Esophagus squamous epithelium (tissue), 5 donors: ENCODE measurements at places on chromosomes 6 and 20.

GRCh38 chr6:51640021-51640420 lies 447.4 kb downstream of the PKHD1 start:
- no peak for DNase-seq
- no peaks in the 10 kb centered on the region for H3K27me3 ChIP-seq
- no peaks in the 10 kb centered on the region for H3K36me3 ChIP-seq
- no peak overlapping the region for H3K27ac ChIP-seq

DNA sequence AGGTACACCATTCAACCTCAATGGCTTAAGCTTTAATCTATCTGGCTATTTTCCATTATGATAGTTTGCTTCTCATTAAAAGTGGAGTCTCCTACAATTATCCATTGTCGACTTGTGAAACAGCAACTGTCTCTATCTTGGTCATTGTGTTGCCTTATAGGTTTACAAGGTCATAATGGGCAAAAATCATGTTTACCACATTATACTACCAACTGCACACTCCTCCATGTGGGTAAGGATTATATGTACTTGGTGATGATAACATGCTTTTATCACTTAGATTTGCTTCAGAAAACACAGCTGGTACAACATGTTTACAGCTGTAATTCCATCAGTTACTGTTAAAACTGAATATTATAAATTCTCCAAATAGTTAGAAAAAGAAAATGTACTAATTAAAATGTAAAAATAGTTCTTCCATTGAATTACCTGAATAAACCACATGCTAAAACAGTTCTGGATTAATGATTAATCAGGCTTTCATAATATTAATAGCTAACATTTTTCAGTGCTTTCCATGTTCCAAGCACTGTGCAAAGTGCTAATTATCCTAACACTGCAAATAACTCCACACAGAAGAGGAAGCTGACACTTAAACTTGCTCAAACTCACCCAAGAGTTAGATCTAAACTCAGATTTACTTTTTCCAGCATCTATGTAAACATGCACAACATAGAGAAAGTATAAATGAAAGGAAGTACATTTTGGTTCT lies 96.7 kb downstream of the OGFRL1 start:
- no peaks in the 10 kb centered on the region for H3K36me3 ChIP-seq
- H3K27me3 ChIP-seq = no peaks in the 10 kb centered on the region
- H3K4me1 ChIP-seq = peaks cover 22% of the 10 kb centered on the region
- no peak for DNase-seq

- H3K4me3 ChIP-seq = no peak overlapping the region
- no peaks in the 10 kb centered on the region for H3K27me3 ChIP-seq
- no peak overlapping the region for H3K27ac ChIP-seq
- no peak for DNase-seq
Observed at GRCh38 chr20:19765913-19766312, 7.9 kb downstream of the RIN2 start.

DNA sequence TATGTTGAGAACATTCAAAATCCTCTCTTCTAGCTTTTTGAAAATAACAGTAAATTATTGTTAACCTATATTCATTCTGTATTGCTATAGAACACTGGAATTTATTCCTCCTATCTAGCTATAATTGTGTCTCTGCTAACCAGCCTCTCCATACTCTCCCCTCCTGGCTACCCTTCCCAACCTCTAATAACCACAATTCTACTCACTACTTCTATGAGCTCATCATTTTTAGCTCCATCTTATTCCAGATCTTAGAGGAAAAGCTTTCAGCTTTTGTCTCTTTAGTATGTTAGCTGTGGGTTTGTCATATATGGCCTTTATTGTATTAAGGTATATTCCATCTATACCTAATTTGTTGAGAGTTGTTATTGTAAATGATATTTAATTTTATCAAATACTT lies 108.8 kb downstream of the AIG1 start:
- no peaks in the 10 kb centered on the region for H3K4me1 ChIP-seq
- no peak overlapping the region for H3K27ac ChIP-seq
- no peaks in the 10 kb centered on the region for H3K36me3 ChIP-seq

GRCh38 chr6:15364401-15365037 lies 118.7 kb downstream of the JARID2 start:
- H3K4me3 ChIP-seq = no peak overlapping the region
- H3K4me1 ChIP-seq = peaks cover 63% of the 10 kb centered on the region
- no peak overlapping the region for H3K27ac ChIP-seq
- H3K27me3 ChIP-seq = no peaks in the 10 kb centered on the region
- DNase-seq = no peak

- H3K36me3 ChIP-seq = no peaks in the 10 kb centered on the region
- H3K27me3 ChIP-seq = no peaks in the 10 kb centered on the region
- no peaks in the 10 kb centered on the region for H3K4me1 ChIP-seq
- no peak overlapping the region for H3K4me3 ChIP-seq
Observed at GRCh38 chr6:78577585-78577984, 289.8 kb upstream of the IRAK1BP1 start.

GRCh38 chr6:37305841-37306425 lies 47.9 kb upstream of the RNF8 start:
- peak overlapping the region; percentile 32 for H3K27ac ChIP-seq
- H3K36me3 ChIP-seq = peaks cover 54% of the 10 kb centered on the region
- no peak for DNase-seq
- H3K4me3 ChIP-seq = no peak overlapping the region
